NCI-H524 treated with DMSO at 0.1 percent for 48 hours (cell line): ENCODE measurements at places on chromosomes 6 and 20.

- no peak for DNase-seq
These were observed 15.6 kb downstream of the JAG1 start for GRCh38 chr20:10658051-10658823.

DNA sequence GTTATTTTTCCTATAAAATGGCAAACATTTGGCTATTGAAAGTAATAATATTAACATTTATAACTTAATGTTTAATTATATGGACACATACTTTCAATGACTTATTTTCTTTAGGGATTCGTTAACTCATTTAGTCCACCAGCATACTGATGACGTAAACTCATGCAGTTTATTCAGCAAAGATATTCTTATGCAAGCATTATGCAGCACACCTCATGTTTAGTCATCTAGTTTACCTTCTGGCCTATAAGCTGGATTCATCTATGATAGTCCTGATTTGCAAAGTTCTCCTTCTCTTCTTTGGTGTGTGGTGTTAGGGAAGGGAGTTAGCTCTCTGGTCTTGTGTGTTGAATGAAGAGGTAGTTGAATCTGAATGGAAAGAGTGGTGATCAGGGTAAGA is 60.0 kb downstream of the OR2J2 start:
- no peak for DNase-seq

DNA sequence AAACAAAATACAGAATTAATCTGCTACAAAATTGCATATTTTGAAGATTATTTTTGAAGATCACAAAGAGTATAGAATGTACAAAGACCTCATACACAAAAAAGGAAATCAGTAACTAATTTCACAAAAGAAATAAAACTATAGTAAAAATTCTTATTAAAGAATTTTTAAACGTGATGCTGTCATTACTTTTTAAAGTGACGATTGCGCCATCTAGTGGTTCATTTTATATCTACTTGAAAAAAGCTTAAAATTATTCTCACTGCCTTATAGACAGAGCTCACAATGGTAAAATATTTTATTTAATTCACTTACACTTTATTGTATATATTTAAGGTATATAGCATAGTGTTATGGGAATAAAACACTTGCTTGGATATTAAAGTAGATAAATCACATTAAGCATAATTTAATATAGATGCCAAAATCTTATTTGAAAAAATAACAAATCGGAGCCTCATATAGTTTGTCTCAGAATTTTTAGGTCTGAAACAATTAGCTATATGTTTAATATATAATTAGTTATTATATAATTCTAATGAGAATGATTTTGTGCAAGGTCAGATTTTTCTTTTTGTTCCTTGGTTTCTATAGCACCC is 128.8 kb downstream of the PHF3 start:
- no peak for DNase-seq

DNA sequence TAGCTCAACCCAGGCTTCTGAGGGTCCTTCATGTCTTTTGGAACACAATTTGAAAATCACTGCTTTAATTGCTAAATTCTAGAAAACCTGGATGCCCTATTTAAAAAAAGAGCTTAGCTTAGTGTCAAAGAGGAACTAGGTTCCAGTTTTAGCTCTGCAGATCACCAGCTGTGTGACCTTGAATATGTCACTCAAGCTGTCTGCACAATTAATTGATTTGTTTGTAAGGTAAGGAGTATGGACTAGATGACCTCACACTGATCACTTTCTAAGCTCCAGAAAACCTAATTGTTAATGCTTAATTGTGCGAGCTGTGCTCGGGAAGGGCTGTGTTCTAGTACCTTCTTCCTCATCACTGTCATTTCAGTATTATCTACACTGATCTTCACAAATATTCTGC is 26.2 kb downstream of the UTRN start:
- no peak for DNase-seq

GRCh38 chr6:135170849-135171248 is 10.3 kb upstream of the MYB start:
- no peak for DNase-seq

DNA sequence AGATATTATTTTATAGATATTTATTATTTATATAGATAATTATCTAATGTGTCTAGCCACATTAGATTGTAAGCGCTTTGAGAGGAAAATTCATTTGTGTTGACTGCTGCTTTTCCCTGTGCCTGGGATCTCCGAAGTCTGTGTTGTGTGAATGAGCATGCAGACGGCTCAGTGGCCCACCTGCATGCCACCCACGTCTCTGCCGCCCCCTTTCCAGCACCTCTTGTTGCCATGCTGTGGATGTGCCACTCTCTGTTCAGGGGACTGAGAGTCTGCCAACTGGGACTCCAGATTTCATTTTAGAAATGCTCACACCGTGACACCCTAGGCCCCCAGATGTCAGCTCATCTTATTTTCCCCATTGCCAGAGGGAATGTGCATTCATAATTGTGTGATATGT is 139.7 kb downstream of the JARID2 start:
- no peak for DNase-seq

DNA sequence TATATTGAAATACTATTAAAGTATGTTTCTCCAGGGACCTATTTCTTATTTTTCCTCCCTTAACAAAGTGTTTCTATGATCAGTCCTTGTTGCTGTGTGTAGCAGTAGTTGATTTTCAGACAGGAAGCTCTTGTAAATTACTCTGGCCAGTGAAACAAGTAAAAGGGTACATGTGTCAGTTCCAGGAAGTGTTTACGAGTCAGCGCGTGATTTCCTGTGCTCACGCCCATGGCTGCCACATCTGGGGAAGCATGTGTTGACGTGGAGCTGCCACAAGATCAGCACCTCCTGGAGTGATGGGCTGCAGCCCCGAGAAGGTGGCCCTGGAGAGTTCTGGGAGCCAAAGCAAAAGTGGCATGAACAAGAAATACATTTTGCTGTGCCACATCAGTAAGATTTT is 38.6 kb upstream of the GGTLC1 start:
- no peak for DNase-seq

DNA sequence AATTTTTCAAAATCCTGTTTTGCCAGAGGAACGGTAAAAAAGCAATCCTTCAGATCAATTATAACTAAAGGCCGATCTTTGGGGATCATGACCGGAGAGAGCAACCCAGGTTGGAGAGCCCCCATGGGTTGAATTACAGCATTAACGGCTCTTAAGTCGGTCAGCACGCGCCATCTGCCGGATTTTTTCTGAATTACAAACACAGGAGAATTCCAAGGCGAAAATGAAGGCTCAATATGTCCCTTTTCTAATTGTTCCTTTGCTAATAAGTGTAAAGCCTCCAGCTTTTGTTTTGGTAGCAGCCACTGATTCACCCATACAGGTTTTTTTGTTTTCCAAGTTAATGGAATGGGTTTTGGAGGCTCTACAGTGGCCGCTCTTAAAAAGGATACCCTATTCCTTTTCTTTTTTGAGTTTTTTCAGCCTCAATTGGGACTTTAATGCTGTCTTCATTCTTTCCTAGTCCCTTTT is 16.9 kb upstream of the PTCRA start:
- DNase-seq: peak; percentile 29

- peak; percentile 40 for DNase-seq
These were observed at the start of gene UBE3D for GRCh38 chr6:83065511-83066192. Gene UBE3D, minus strand, starts transcription at chr6:83065841. Its CDS starts 123 bp downstream, at chr6:83065718.

DNA sequence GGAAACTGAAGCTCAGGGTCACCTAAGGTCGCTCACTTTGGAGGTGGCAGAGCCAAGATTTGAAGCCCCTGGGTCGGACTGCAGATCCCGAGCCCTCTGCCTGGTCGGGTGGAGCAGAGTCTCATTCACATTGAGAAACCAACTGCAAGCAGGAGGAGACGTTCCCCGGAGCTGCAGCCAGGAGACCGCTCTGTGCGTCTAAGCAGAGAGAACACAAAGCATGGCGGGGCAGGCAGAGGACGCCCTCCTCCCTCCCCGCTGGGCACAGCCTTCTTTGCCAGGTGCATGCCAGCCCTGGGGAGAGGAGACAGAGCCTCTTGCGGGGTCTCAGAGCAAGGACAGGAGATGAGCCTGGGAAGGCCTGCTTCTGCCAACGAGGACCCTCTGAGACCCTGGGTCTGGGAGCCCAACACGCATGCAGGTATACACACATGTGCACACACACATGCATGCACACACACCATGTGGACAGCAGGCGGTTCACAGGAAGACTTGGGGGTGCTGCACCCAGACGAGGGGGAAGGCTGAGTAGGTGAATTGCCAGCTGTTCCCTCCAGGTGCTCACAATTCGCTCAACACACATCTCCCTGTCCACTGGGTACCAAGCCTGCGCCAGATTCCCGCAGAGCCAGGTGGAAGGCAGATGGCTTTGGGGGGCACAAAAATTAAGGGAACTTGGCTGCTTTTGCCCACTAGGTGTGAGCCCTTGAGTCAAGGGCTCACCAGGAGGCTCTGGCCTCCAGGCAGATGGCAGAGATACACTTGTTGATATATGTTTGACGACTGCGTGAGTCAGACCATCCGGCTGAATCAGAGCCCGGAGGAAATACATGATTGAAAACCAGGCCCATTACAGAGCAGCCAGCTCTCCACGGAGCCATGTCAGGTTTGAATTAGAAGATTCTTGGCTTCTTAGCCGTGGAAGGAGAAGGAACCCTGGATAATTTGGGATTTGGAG is 5.5 kb upstream of the NTSR1 start:
- peak; percentile 62 for DNase-seq

DNA sequence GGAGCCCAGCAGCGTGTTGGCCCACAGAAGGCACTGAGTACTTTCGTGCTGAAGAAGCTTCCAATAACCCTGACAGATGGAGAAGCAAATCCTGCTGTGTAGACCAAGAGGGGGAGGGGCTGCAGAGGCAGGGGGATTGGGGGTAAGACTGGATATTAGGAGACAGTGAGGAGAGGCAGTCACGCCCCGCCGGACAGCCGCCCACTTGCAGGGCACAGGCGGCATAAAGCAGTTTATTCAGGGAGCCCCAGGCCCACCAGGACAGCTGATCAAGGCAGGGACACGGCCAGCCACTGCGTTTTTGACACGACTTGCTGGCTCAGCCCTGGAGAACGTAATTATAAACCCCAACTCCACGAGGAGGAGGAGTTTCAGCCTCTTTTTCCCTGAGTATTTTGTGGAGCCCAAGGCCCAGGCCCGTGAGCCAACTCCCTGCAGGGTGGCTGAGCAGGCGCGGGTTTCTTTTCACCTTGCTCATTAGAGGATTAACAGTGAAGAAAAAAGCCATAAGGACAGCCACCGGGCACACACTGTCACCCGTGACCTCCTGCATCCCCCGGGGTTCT is 177.9 kb downstream of the TFAP2C start:
- peak; percentile 32 for DNase-seq

DNA sequence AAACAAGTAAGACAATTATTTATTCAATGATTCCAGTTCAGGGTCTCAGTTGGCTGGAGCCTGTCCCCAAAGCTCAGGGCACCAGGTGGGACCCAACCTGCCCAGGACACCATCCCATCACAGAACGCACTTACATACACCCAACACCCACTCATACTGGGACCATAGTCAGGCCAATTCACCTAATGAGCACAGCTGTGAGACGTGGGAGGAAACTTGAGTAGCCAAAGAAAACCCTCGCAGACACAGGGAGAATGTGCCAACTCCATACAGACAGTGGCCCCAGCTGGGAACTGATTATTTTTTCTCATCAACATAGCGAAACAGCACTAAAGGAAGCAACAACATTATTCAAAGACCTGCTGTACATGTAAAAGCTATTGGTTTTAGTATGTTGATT is 58.6 kb upstream of the DOK5 start:
- no peak for DNase-seq

GRCh38 chr6:87070741-87071140 is 24.2 kb downstream of the CGA start:
- DNase-seq: no peak

GRCh38 chr20:662277-663192 is 9.5 kb upstream of the SRXN1 start:
- no peak for DNase-seq

GRCh38 chr20:2282181-2282580 is 13.6 kb upstream of the TGM3 start:
- no peak for DNase-seq

DNA sequence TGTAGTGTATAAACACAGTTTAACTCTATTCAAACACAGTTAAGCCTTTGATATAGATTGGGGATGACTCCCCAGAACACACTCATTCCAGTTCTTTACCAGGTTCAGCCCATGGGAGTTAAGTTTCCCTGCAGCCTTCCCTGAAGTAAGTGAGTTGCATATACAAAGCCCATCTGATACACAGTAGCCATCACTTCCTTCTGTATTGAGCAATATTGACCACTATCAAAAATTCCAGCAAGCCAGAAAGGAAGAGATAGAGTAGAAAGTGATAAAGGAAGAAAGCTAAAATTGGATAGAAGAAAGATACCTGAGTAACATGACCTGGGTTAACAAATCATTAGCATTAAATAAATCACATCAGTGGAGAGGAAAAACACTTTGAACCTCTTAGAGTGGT is 34.6 kb downstream of the DEFB114 start:
- DNase-seq: no peak

DNA sequence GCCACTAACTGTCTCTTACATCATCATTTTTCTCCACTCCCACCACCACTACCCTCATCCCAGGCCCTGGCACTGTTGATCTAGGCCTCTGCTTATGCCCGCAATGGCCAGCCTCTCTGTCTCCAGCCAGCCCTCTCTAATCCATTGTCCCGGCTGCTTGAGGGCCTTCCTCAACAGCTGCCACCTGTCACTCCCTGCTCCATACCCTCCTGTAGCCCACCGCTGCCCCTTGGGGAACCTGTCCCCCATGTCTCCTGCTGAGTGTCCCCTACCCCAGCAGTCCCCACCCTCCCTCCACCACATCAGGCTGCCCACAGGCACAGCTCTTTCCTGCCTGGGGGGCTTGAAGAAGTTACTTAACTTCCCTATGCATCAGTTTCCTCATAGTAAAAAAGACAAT is 13.4 kb downstream of the TEAD3 start:
- DNase-seq: peak; percentile 25

- DNase-seq: no peak
These were observed 60.1 kb downstream of the SESN1 start for GRCh38 chr6:109034526-109034925.

DNA sequence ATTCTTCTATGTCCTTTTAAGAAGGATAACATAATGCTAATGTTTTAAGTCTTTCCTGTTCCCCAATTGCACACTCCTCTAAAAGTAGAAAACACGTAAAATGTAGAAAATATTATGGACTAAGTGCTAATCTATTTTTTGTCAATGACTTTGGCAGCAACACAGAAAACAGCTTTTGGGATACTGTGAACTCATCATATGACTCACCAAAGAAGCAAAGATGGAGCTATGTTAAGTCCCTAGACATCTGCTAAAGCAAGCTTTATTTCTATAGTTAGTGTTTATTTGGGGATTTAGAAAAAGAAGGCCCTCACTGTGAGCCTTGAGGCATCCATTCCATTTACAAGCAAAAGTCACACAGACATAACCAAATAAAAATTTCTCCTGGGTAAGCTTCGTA is 23.0 kb downstream of the OPN5 start:
- no peak for DNase-seq

DNA sequence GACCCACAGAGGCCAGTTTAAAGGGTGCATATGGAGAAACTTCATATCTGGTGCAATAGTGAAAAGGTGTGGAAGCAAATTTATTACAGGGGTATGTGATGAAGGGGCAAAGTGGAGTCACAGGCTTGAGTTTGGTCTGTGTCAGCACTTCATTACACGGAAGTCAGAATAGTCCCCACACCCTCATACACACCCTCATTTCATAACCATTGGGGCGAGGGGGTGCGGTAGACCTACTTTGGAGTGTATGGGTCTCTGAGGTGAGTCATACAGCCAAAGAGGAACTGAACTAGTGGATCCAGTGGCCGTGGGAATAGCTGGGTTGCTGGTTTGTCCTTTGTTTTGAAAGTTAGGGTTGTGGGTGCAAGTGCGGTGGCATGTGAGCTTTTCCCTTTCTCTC is 3.3 kb downstream of the TM9SF4 start:
- DNase-seq: no peak

- no peak for DNase-seq
These were observed 40.3 kb downstream of the PLCG1 start for GRCh38 chr20:41177636-41178035.
